ENCODE measurements at places on chromosomes 5 and 9.

GRCh38 chr9:124776618-124776953 is 347 bp upstream of the OLFML2A start:
- no peak for DNase-seq

GRCh38 chr5:28576022-28576421 is 1537.6 kb upstream of the CDH9 start:
- no peak for DNase-seq

GRCh38 chr5:75611311-75612225 is at the start of gene ANKDD1B:
TSS of gene ANKDD1B (plus strand) at chr5:75611453. CDS start at chr5:75611635, 182 bp downstream.
- no peak for DNase-seq

DNA sequence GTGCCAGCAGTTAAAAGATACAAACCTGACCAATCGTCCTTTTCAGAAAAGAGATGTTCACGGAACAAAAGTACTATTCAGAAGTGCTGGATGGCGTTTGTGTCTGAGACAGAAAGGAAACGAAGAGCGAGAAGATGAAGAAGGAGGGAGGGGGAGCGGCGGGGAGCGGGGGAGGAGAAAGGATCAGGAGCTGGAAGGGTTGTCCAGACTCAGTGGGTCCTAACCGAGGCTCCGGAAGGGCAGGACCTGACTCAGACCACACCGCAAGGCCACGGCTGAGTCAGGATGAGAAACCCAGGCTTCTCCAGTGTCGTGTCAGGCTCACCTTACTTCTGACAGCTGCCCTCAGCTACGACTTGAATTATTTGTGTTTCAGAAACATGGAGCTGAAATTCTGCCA is 46.2 kb downstream of the PAX5 start:
- no peak for DNase-seq

- no peak for DNase-seq
Measured at GRCh38 chr9:78046112-78046511, 14.5 kb upstream of the GNAQ start.

DNA sequence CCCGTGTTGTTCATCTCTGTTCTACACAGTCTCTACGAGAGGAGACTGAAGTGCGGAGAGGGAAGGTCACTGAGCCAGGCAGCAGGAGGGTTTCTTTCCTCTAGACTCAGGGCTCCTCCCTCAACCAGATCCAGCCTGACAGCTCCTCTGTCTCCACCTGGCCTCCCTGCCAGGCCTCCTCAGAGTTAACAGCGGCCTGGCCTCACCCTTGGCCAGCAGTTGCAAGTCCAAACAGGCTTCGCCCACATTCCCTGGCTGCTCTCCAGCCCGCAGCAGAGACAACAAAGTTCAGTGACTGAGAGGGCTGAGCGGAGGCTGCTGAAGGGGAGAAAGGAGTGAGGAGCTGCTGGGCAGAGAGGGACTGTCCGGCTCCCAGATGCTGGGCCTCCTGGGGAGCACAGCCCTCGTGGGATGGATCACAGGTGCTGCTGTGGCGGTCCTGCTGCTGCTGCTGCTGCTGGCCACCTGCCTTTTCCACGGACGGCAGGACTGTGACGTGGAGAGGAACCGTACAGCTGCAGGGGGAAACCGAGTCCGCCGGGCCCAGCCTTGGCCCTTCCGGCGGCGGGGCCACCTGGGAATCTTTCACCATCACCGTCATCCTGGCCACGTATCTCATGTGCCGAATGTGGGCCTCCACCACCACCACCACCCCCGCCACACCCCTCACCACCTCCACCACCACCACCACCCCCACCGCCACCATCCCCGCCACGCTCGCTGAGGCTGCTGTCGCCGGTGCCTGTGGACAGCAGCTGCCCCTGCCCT is at the start of gene HRCT1:
Gene HRCT1, plus strand, starts transcription at position 291 of the 768 bp plus-strand sequence. Its CDS starts 86 bp downstream, at position 377.
- DNase-seq = peak; percentile 93

- peak; percentile 53 for DNase-seq
Measured at GRCh38 chr9:12719431-12719830, 26.2 kb downstream of the TYRP1 start.

- DNase-seq = no peak
Measured at GRCh38 chr5:93603793-93604643, 21.0 kb downstream of the NR2F1 start.

DNA sequence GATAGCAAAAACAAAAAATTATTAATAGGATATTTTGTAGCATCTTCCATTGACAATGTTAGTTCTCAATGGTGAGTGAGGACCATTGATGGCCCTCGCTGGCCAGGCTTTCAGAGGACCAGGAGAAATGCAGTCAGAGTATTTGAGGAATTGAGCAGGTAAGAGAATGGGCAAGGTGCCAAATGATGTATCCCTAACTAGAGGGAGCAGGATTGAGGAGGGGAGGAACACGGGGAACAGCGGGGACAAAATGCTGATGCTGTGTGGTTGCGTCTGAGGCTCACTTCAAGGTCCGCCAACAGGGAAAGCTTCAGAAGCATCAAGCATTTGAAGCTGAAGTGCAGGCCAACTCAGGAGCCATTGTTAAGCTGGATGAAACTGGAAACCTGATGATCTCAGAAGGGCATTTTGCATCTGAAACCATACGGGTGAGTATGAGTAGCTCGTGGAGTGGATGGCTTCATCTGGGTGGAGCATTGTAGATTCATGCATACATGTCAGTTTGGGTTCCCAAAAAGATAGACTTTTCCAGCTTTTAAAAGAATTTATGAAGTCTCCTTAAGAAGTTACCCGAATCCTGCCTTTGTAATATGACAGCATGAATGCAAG is 16.2 kb downstream of the SPTAN1 start:
- DNase-seq = no peak

DNA sequence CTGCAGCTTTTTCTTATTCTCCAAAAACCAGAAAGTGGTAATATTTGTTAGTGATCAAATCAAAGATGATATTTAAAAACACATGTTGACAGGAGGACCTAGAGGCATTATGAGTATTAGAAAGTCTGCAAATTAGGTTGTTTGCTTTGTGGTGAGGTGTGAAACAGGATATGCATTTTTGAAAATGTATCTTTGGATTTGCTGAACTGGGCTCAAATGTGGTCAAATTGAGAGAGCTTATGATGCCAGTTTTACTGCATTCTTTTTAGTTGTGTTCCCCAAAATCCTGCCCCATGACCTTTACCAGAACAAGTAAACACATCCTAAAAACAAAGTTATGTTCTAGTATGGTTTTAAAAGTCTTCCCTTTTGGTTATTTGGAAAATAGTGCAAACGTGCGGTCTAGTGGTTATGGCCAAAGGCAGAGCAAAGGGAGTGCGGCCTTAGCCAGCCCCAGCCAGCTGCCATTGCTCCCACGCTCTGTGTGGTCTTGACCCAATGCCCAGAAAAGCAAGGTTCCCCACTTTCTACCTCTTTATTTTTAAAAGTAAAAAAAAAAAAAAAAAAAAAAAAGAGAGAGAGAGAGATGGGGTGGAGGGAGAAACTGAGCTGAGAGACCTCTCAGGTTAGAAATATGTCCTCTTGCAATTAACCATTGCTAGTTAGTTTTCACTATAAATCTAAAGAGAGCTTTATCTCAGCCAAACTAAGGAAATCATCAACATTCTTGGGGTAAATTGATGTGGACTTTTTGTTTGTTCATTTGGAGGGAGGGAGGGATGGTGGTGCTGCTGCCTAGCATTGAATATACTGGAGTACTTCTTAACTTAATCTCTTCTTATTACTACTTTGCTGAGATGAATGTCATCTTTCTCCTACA is 176.6 kb downstream of the ARHGAP26 start:
- DNase-seq = no peak

DNA sequence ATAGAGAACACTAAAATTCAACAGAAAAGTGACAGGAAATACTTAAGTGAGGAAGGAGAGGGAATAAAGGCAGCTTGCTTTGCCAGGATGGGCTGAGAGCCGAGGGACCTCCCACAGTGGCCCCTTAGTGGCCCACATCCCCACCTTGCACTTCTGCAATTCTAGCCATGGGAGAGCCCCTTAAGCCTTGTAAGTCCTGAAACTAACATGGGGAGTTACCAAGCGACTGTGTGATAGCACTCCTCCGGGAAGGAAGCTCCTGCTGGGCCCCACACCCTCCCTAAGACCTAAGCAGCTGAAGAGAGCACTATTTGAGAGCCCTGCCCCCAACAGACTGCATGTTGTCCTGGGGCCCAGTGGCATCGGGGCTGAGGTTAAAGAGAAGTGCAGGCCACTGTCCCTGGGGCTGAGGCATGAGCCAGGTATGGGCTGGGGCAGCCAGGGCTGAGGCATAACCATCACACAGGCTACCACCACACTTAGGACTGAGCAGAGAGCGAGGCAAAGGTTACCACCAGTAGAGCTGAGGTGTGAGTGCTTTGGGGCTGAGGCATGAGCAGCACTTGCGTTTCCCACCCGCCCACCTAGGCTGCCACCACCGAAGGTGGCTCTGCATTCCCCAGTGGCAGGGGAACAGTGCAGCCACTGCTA is 301.8 kb upstream of the TRPC7 start:
- no peak for DNase-seq

DNA sequence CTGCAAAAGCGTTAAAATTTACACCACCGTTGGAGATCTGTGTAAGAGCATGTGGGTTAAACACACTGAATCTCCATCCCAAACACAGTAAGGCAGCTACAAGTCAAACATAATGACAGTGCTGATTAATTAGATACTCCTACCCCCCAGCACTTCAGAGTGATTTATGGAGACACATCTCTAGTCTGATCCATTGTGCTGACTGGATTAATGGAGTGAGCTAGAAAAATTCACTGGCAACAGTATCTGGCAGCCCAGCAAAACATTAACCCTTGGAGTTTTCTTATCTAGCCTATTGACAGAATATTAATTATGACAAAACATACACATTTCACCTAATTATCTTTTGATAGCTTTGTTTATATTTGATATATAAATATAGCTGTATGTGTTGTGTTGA is 188.6 kb upstream of the ISL1 start:
- no peak for DNase-seq

DNA sequence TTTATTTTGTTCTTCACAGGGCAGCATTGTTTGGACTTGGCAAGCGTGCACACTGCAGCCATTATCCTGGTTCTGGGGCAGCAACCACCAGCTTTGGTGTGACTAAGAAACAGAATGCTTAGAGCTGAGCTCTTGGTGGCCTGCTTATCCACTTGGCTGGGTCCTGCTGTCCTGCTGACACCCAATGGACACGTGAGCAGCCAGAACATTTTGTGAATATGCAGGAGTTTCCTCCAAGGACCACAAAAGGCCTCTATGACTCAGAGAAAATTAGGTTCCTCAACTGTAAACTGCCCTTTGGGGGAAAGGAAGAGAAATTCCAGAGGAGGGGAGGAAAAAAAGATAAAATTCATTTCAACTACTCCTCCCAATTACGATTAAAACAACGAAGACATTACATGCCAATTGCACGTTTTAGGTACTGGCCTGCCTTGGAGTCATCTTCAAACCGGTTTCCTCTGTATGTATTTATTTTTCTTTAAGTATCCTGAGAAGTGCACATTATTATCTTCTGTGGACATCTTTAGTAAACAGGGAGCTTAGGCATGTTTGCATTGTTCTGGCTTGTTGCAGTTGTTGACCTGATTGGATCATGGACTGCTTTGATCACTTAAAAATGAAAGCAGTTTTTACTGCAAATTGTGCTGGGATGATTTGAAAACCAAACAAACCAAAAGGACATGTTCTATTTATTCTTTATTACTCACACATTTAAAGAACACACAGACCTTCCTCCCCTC is 82.3 kb upstream of the TLE4 start:
- DNase-seq = peak; percentile 78

- no peak for DNase-seq
Measured at GRCh38 chr9:78663369-78663768, 366.4 kb downstream of the PSAT1 start.

DNA sequence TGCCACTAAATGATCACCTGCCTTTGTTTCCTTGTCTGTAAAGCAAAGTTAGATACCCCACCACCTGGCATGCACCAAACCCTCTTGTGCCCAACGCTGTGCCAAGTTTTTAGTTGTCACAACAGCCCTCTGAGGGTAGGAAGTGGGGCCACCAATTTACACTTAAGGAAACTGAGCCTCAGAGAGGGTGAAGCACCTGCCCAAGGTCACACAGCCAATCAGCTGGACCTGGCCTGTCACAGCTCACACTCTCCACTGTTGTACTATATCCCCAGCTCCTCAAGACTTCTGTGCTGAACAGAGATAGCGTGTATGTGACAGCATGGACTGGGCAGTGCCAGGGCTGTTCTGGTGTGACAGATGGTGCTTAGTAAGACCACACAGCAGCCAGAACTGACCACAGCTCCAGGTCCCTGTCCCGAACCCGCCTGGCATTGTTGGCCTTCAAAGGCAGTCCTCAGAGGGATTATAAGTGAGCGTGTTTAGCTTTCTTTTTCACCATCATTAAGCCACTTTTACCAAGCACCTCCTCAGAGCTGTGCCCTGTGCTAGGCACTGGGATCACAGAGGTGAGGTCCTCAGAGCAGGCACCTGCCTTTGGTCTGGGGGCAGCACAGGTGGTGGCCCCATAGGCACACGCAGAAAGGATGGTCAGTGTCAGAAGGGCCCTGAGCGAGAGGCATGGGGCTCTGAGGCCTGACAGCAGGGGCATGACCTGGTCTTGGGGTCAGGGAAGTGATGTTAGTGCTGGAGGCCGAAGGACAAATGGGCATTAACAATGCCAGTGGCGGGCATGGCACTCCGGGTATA is 71.1 kb downstream of the COL27A1 start:
- no peak for DNase-seq

DNA sequence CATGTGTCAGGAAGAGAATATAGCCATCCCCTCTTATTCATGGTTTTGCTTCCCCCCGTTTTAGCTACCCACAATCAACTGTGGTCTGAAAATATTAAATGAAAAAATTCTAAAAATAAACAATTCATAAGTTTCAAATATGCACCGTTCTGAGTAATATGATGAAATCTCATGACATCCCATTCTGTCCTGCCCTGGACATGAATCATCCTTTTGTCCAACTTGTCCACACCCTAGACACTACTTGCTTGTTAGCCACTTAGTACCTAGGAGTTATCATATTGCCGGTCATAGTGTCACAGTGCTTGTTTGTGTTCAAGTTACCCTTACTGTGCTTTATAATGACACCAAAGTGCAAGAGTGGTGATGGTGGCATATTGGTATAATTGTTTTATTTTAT is 113.5 kb downstream of the CAAP1 start:
- DNase-seq = no peak

DNA sequence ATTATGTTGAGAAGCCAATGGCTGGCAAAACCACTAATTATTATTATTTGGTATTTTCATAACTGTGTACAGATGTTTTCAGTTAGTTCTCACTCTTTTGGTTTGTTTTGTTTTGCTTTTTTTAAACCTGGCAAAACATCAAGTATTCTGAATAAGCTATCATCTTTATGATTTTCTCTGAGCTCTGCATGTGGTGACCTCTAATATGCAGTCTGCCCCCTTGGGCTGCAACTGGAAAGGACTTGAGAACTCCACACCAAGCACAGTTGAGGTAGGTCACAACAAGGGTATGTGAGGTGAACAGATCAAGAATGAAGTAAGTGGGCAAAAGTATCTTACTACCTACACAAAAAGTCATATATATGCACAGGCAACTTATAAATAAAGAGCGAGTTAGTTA is 202.2 kb downstream of the NFIB start:
- DNase-seq = peak; percentile 73

GRCh38 chr5:61123145-61123544 is 39.1 kb downstream of the SMIM15 start:
- no peak for DNase-seq
